ENCODE measurements at places on chromosomes 3 and 15.

GRCh38 chr3:9916346-9916733 lies 558 bp upstream of the IL17RC start:
- no peak for DNase-seq

GRCh38 chr3:71339049-71339448 lies 244.5 kb downstream of the FOXP1 start:
- no peak for DNase-seq

GRCh38 chr3:195906865-195907683 lies 1.3 kb downstream of the TNK2 start:
- no peak for DNase-seq

GRCh38 chr15:67150023-67150860 lies 84.8 kb downstream of the SMAD3 start:
- peak; percentile 85 for DNase-seq

GRCh38 chr3:70519913-70520659 lies 207.6 kb upstream of the MDFIC2 start:
- no peak for DNase-seq

DNA sequence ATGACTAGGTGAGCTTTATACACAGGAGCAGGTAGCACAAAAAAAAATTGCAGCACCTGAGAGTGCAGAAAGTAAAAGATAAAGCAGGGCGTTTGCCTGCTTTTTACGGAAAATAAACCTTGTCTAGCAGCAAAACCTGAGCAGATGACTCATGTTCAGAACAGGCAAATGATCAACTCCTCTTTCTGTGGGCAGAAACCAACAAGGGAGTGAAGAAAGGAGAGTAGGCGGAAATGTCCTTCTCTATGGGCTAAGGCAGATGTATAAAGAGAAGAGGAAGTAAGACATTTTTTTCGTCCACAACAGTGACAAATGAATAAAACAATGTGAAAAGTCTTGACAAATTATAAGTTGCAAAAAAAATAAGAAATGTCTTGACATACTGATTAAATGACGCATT lies 24.5 kb upstream of the GMNC start:
- no peak for DNase-seq

GRCh38 chr3:14678015-14678503 lies 3.1 kb downstream of the C3orf20 start:
- DNase-seq: no peak

DNA sequence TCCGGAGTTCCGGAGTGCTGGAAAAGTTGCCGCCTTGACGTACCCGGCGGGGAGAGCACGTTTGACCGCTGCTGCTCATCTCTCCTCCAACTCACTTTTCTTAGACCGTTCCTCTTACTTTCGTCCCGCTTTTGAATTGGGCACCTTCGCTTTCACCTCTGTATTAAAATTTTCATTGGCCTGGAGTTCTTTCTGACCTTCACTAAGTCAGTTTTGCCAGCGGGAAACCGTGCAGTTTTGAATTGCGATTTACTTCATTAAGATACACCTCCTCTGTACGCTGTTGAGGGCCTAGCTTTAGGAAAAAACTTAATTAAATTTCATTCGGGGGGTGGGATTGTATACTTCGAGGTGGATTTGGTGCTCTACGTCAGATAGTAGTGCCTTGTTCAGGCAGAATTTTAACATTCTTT lies 1.3 kb downstream of the GMPS start:
- no peak for DNase-seq

DNA sequence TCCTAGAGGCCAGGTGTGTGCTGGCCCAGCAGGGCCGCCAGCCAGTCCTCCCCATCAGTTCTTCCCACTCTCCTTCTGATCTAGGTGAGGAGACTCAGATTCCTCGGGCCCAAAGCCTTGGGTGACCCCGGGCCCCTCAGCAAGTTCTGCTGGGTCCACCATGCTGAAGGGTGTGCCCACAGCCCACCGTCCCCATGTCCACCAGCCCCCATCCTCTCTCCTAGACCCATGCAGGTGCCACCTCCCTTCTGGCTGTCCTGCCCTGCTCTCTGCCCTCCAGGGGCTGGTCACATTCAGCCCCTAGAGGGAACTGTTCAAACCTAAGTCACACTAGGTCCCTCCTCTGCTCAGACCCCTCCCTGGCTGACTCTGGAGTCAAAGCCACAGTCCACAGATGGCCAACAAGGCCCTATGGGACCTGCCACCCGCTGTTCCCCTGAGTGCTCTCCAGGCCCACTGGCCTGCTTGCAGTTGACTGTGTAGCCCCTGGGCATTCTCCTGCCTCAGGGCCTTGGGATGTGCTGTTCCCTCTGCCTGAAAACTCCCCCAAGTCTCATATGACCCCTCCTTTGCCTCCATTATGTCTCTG lies 878 bp upstream of the TLR9 start:
- no peak for DNase-seq

- DNase-seq: no peak
Measured at GRCh38 chr15:51341366-51342226, at the start of gene GLDN. Gene GLDN (plus strand): TSS chr15:51341655. CDS start chr15:51341685, 30 bp downstream.

GRCh38 chr15:27170851-27171250 lies 199.9 kb downstream of the GABRG3 start:
- no peak for DNase-seq

- no peak for DNase-seq
Measured at GRCh38 chr3:119588112-119588511, 8.8 kb downstream of the ADPRH start.

DNA sequence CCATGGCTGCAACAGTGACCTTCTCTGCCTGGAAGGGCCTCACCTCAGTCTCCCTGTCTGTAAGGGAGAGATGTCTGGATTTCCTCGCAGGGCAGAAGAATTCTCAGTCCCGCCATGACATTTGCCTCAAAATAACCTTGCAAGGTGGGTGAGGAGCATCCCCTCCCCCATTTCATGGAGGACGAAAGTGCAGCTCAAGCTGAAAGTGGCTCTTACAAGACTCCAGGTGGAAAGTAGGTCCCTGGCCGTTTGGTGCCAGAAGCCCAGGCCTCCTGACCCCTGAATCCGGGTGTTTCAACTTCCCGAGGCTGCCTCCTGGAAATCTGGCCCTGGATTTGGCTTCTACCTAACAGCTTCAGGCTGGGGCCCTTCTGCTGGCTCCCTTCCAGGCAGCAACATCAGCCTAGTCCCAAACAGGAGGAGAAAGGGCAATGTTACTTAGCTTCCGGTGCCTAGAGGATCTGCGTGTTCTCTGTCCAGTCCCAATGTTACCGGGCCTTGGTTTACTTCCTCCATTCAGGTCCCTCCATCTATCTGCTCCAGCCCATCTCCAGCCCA lies 769 bp upstream of the CSPG4 start:
- DNase-seq: no peak

Measured in HFF-Myc (cell line).